Kidney capillary endothelial cell (primary cell): ENCODE measurements at places on chromosomes 1 and 21.

DNA sequence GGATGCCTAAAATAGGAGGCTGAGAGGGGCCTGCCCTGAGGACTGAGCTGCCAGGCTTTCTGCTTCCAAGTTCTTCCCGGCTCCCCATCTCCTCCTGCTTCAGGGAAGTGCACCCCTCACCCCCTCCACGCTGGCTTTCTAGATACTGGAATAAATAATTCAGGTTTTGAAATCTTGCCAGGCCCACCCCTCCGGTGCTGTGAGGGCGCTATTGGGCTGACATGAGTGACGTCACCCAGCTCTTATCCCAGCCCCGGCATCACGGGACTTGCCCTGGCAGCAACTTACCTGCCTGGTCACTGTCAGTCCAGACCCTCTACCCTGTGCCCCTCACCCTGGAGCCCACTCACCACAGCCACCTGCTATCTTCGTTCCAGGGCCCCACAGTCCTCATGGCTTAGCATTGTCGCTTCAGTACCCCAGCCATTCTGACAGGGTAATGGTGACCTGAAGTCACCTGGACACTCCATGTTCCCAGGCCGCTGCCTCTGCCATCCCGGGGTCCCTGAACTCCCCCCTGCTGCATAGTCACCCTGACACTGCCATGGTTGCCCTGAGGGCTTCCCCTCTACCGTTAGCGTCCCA, 819 bp upstream of the GPR3 start:
- DNase-seq: no peak

DNA sequence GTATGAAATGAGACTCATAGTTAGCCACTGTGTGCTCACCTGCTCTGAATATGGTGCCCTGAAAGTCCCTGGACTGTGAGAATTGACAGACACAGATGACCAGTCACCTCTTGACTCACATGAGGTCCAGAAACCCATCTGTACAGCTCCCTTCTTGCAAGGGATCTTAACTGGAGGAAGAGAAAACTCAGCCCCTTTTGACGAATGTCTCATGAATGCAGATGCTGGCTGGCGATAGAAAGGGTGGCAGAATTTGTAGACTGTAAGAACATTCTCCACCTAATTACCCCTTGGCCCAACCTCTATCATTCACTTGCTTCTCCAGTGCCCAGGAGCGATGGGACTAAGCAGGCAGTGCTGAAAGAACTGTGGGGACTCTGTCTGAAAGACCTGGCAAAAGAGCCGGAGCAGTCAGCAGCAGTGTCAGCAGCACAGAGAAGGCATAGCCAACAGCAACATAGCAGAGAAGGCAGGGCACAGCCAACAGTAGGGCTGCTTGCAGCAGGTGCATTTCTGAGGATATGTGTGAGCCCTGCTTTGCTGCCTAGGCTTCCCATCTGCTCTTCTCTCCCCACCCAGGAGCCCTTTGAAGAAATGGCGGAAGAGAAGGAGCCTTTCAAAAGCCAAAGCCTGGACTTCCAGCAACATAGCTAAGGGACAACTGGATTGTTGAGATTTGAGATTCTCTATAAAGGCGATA, 25.8 kb upstream of the IFNGR2 start:
- DNase-seq: no peak

- DNase-seq: no peak
Observed at GRCh38 chr1:21950734-21951133, 13.6 kb upstream of the HSPG2 start.

GRCh38 chr1:38715415-38715814, 144.2 kb downstream of the RRAGC start:
- DNase-seq: no peak

GRCh38 chr1:201468501-201468843, 516 bp downstream of the PHLDA3 start:
- DNase-seq: no peak

GRCh38 chr1:213531369-213532310, 456.1 kb upstream of the PROX1 start:
- no peak for DNase-seq

GRCh38 chr1:115755456-115756370, 12.8 kb downstream of the CASQ2 start:
- DNase-seq: no peak

GRCh38 chr1:37484325-37485051, 10.1 kb downstream of the ZC3H12A start:
- no peak for DNase-seq

DNA sequence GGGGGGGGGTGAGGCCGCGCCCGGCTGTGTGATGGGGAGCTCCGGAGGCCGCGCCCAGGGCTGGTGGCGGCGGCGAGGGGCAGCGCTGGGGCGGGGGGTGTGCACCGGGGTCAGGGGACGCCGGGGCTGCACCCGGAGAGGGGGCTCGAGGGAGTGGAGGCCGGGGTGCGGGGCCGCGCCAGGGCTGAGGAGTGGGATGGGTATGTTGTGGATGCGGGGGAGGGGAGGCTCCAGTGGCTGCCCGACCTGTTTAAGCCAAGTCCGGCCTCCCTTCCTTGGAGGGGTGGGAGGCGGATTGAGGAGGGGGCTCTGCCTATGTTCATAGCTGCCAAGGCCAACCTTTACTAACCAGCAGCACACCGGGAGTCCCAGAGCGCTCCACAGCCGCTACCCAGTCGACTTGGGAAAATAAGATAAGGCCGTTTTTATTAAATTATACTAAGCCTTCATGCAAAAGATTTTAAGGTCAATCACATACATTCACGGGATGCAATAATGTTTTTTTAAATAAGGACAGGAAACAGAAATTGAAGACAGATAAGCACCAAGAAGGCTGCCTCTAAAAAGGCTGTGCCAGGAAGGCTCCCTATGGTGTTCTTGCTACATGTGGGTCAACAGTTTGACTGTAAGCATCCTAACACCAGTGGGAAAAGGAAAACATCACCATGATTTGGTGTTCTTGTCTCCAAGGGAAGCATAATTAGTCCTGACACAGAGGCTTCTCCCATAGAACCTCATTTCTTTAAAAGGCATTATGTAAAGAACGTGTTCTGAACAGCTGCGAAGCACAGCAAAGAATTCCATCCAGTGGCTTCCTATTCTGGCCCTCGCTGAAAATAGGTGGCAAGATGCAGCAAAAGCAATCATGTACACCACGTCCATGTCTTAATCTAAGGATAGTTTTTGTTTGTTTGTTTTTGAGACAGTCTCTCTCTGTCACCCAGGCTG, 626 bp upstream of the HLCS start:
- no peak for DNase-seq

DNA sequence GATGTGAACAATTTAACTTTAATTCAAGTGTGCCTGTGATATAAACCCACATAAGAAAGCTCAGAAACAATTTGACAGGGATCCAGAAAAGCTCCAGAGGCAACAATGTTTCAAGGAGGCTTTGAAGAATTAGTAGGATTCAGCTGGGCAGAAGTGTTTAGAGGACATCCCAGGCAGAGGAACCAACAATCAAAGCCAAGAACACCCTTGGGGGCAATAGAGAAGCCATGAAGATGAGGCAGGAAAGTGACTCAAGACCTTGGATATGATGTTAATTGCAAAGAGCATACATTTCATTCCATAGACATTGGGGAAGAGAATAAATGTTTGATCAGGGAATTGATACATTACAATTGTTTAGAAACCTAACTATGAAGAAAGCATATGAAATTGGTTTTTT, 280.3 kb downstream of the LTN1 start:
- no peak for DNase-seq

GRCh38 chr1:53172426-53173128, 24.0 kb upstream of the CPT2 start:
- no peak for DNase-seq

GRCh38 chr1:51627672-51628071, 10.8 kb downstream of the OSBPL9 start:
- peak; percentile 33 for DNase-seq

DNA sequence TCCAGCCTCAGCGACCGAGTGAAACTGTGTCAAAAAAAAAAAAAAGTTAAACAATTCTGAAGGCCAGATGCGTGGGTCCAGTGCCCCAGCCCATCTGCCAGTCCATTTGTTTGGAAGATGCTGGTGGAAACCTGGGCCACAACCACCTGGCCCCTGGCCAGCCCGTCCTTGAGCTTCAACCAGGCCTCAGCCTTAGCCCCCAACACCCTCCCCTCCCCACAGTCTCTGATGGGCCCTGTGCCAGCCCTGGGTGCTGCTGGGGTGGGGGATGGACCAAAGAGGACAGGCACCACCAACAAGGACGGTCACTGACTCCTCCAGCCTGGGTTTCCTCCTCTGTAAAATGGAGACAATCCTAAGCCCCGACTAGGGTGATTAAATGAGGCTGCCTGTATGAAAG, 19.6 kb upstream of the PLEKHG5 start:
- no peak for DNase-seq

GRCh38 chr1:36349241-36349671, 25.8 kb upstream of the EVA1B start:
- no peak for DNase-seq

DNA sequence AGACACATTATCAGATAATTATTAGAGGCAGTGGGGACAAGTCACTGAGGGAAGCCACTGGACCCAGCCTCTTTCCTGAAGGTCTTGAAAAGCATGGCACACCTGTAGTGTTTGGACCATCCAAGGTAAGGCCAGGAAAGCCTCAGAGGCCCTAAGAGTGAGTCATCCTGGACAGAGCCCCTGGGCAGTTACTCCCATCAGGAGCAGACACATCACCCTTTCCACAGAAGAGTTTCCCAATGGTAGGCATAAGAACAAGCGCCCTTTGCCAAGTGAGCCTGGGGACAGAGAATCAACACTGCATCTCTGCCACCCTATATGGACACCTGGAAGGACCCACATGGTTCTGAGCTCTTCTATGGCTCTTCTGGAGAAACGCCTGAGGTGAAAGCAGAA, 136.0 kb downstream of the PLXNA2 start:
- DNase-seq: no peak

GRCh38 chr1:186849271-186849671, 20.5 kb downstream of the PLA2G4A start:
- DNase-seq: no peak

DNA sequence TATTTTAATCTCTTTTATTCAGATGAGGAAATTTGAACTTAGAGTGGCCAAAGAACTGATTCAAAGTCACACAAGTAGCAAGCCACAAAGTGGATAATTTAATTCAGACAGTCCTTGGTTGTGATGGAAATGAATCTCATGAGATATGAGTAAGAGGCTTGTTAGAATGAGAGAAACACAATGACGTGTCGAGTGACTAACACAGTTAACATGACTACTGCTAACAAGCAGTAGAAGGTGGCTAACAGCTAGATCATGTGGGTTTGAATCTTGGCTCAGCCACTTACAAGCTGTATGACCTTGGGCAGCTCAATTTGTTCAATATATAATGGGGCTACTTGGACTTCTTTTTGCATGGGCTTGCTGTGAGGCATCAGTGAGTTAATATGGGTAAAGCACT, 104.5 kb upstream of the LMO4 start:
- peak; percentile 53 for DNase-seq

DNA sequence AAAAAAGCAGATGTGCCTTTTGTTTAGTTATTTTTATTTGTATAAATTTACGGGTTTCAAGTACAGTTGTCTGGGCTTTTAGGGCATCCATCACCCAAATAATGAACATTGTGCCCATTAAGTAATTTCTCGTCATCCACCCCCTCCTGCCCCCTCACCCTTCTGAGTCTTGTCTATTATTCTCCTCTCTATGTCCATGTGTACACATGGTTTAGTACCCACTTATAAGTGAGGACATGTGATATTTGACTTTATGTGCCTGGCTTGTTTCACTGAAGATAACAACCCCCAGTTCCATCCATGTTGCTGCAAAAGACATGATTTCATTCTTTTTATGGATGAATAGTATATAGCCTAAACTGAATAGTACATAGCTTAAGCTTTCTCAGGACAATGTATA, 189.2 kb downstream of the ZP4 start:
- DNase-seq: no peak

DNA sequence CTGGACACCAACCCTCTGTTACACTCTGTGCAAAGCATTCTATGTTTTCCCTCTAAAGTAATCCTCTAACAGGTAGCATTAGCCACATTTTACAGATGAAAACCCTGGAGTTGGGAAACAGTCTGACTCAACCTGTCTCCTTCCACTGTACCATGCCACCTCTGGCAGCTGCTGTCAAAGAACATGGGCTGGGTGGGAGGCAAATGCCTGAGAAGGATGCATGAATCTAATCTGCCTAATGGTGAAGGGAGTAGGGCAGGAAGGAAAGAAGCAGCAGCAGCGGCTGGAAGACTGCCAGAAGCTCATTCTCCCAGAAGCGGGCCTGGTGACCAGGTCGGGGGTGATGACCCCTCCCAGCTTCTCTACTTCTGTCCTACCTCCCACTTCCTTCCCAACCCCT, 21.7 kb downstream of the LRRC71 start:
- no peak for DNase-seq

DNA sequence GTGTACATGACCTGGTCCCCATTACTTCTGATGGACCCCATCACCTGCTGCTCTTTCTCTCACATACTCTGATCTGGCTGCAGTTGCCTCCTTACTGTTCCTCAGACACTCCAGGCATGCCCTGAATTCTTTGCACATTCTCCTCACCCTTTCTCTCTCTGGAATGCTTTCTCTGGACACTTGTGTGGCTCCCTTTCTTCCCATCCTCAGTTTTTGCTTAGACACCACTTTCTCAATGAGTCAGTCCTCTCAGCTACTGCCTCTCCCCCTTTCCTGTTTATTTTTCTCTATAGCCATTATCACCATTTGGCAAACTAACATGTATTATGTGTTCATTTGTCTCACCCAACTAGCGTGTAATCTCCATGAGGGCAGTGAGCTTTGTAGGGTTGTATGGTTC, 28.1 kb downstream of the PLXNA2 start:
- no peak for DNase-seq

- no peak for DNase-seq
Observed at GRCh38 chr1:50666849-50667248, 243.6 kb upstream of the DMRTA2 start.

DNA sequence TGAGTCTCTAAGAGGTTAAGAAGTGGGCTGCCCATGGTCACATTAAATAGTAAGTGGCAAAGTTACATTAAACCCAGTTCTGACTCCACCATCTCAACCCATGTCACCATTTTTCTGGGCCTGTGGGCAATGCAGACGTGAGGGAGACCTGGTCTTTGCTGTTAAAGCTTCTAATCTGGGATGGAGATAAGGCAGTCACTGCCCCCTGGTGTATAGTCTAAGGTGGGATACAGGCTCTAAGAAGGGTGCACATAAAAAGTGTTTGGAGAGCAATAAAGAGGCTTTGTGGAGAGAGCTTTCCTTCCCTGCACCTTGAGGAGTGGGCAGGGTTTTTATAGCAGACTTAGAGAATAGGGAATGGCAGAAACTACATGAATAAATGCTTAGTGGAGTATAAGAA, 141.3 kb downstream of the ROR1 start:
- no peak for DNase-seq

- DNase-seq: no peak
Observed at GRCh38 chr1:212645546-212646543, 37.3 kb downstream of the ATF3 start.

DNA sequence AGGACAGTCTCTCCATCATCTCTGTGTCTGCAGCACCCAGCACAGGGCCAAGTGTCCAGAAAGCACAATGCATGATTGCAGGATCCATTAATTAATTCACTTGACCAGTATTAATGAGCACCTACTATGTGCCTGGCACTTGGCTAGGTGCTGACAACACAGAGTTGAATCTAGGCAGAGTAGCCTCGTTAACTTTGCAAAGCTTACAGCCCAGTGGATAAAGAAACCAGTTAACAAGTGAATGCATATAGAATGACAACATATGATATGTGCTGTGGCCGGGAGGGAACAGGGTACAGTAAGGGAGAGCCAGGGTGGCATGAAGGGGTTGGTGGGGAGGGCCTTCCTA, 10.9 kb downstream of the SLC1A7 start:
- no peak for DNase-seq
